Right hindlimb (tissue), 1 donor: ENCODE measurements at places on chromosomes 7 and 10.

- no peak for DNase-seq
Observed at GRCh38 chr7:5064391-5065106, 18.9 kb downstream of the RBAK start.

GRCh38 chr7:35991511-35992232, 161.4 kb upstream of the EEPD1 start:
- no peak for DNase-seq

DNA sequence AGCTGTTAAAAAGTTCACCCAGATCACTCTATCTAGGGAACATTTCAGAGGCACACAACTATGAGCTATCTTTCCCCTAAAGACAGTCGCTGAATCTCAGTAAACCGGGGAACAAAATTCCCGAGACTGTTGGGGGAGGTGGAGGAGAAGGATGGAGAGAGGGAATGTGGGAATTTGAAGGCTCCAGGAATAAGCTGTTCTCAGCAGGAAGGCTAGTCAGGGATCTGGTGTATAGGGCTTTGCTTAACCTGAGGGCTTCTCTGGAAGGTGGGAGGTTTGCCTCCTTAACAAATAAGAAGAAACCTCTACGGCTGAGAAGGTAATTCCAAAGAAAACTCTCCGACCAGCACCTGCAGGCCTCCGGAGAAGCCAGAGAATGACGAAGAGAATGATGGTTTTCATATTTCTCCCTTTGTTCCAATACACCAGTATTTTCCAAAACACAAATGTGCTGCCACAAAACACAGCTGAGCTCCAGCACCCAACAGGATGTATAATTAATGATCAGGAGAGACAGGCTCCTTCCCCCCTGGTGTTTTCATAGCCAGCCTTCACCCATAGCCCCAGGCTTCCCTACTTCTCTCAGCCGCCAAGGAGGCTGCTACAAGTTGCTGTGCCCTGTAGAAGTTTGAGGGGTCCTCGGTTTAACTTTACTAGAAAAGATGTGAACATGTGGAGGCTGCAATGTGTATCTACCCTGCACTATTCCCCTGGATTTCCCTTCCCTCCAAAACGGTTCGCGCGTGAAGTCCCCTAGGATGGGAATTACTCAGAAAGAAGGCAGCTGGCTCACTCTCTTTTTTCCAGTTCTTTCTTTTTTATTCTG, 2.0 kb downstream of the KCNMA1 start:
- DNase-seq = no peak

DNA sequence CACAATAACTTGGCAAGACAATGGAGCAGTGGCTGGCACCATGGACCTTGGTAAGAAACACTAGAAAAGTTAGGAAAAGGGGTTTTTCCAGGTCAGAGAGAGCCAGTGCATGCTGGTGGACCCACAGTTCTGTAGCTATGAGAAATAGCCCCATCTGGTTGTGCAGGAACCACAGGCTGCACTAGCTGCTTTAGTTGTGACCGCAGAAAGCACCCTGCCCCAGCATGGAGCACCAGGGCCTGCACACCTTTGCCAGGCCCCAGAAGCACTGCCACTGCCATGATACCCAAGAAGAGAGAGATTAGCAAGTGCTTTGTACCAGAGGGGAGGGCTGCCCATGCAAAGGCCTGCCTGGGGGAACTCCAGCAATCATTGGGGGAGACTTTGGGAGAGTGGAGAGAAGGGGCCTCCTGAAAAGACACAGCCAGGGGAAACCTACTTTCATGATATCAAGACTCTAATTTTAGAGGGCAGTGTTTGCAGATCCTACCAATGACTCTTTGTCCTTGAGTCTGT, 256.1 kb upstream of the C7orf33 start:
- no peak for DNase-seq

DNA sequence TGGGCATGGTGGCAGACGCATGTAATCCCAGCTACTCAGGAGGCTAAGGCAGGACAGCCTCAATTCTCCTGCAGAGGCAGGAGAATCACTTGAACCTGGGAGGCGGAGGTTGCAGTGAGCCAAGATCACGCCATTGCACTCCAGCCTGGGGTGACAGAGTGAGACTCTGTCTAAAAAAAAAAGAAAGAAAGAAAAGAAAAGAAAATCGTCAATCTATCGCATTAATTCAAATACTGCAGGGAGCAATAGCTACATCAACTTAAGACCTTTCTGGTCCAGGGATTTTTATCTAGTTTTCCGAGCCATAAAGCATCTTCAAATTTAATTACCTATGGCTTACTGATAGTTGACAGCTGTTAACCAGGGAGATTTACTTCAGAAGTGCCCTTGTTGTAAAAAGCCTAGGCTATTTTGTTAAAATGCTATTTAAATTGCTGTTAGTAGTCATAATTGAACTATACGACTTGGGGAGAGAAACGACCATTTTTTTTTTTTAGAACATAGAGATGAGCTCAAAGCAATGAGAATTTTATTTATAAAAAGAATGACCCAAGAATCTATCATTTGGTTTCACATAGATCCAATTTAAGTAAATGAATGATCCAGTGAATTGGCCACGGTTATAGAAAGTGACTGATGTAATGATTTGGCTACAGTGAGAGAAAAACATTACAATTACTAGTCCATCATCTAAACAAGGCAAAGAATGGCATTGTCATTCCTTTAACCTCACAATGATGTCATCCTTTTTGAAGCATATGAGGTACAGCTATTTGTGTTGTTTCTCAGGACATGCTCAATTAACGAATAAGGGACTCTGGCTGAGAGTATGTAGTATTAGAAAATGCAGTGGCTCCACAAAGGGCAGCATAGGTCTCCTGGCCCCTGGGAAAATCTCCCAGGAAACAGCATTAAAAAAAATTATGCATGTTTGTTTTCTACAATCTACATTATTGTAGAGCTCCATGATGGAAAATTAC, 85.3 kb downstream of the SEMA3C start:
- DNase-seq = no peak

- DNase-seq = no peak
Observed at GRCh38 chr10:87538092-87539015, 33.7 kb downstream of the MINPP1 start.
